ENCODE measurements at places on chromosomes 13 and 19.

DNA sequence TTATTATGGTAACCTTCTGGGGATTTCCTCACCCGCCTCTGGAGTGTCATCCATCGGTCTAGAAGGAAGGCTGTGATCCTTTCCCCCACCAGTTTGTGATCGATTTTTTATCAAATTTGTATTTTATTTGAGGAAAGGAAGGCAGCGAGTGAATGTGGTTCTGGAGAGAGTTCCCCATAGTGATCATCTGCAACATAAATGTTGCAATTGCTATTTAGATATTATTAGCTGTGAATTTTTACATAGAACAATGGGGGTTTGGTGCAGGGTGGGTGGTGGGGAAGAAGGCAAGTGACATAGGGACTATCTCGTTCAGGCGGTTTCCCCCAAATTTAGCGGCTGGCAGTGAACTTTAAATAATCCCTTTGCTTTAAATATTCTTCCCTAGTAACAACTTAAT, 1.2 kb downstream of the CDK8 start:
- DNase-seq = no peak

DNA sequence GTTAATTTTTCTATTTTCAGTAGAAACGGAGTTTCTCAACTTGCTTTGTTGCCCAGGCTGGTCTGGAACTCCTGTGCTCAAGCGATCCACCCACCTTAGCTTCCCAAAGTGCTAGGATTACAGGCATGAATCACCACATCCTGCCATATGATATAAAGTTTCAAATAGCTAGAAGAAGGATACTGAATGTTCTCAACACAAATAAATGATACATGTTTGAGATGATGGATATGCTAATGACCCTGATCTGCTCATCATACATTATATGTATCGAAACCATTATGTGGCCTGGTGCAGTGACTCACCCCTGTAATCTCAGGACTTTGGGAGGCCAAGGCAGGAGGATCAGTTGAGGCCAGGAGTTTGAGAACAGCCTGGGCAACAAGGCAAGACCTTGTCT, 11.5 kb downstream of the CIB3 start:
- DNase-seq = no peak

GRCh38 chr13:107373551-107373950, 805.6 kb upstream of the ARGLU1 start:
- DNase-seq = peak; percentile 44

- DNase-seq = no peak
Observed at GRCh38 chr13:112943309-112944125, 25.5 kb upstream of the MCF2L start.

GRCh38 chr13:98295371-98295770, 118.3 kb upstream of the RNF113B start:
- no peak for DNase-seq

DNA sequence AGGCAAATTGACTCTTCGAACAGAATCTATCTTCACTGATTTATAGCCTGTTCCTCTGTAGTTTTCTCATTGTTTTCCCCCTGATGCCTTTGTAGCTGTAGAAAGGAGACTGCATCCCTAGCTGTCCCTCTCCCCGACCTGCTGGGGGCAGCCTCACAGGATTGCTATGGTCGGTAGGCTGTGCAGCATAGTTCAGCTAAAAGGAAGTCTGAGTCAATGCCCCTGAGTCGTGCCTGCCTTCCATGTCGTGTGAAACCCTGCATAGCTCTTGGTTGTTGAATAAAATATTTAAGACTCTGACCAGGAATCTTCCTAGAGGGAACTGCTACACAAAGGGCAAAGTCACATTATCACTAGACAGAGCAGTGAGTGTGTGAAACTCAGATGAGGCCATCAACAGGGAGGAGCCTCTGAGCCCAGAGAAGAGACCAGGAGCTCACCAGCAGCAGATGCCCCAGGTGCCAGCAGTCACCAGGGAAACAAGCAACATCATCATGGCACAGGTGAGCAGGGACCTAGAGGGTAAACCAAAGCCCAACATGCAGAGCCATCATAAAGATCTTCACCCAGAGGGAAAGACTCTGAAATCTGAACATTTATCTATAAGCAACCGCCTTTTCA, 108.4 kb upstream of the NBEA start:
- DNase-seq = no peak

DNA sequence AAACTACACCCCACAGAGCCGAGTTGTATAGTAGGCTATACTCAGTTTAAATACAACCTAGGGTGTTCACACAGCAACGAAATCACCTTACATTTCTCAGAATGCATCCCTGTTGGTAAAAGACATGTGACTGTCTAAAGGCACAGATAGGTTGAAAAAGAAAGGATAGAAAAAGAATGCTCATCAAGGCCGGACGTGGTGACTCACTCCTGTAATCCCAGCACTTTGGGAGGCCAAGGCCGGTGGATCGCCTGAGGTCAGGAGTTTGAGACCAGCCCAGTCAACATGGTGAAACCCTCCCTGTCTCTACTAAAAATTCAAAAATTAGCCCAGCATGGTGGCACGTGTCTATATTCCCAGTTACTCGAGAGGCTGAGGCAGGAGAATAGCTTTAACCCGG, 3.8 kb upstream of the IL17D start:
- DNase-seq = no peak

GRCh38 chr19:8695911-8696310, 2.7 kb downstream of the ACTL9 start:
- no peak for DNase-seq

- no peak for DNase-seq
Observed at GRCh38 chr19:10295847-10296591, 6.3 kb downstream of the ICAM5 start.

DNA sequence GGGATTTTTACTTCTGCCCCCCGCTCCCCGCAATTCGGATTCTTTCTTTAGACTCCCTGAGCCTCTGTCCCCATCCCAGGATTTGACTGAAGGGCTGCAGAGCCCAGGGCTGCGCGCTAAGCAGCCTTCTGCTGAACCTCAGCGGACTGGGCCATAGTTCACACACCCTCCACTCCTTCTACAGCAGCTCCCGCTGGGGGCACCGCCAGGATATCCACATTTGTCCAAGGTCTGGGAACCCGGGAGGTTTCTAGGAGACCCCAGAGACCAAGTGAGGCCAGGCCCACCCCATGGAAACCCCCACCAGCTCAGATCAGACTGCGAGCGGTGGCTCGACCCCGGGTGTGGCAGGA, 463.3 kb downstream of the ITGBL1 start:
- no peak for DNase-seq

GRCh38 chr19:54153731-54154326, 5.7 kb downstream of the LENG1 start:
- no peak for DNase-seq

GRCh38 chr13:19961924-19962323, 3.4 kb downstream of the ZMYM2 start:
- no peak for DNase-seq

DNA sequence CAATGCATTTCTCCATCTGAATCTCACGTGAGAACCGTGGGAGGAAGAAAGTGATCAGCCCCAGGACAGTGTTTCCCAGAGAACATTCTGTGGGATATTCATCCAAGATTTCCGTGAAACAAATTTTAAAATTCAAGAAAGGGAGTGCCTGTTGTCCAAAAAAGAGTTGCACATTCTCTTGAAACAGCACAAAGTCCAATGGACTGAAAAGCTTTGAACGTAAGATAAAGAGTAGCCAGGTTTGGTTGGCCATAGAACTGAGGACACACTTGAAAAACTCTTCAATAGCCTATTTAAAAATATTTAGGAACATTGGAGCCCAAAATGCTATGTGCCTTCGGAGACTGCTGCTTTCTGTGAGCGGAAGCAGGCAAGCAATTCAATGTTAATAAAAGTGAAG, 353.9 kb downstream of the MYO16 start:
- DNase-seq = no peak

- no peak for DNase-seq
Observed at GRCh38 chr13:60619461-60619860, 222.4 kb downstream of the TDRD3 start.

DNA sequence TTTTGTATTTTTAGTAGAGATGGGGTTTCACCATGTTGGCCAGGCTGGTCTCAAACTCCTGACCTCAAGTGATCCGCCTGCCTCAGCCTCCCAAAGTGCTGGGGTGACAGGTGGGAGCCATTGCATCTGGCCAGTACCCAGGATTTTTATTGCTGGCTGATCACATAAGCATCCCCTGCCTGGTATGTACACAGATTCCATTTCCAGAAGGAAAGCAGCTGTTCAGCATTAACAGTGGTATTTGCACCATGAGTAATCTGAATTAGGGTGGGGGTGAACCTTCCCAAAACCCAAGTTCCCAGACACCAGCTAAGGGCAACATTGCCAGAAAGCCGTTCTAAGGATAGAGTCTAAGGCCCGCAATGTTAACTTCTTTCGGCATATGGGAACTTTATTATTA, 7.3 kb downstream of the ZNF555 start:
- DNase-seq = peak; percentile 37

GRCh38 chr19:8592231-8593009, 15.2 kb upstream of the MYO1F start:
- DNase-seq = no peak

GRCh38 chr13:31945202-31945961, 86.2 kb upstream of the FRY start:
- peak; percentile 64 for DNase-seq

- DNase-seq = no peak
Observed at GRCh38 chr13:94031609-94032008, 447.9 kb downstream of the DCT start.

GRCh38 chr13:95797016-95797415, 120.1 kb downstream of the DNAJC3 start:
- DNase-seq = no peak

DNA sequence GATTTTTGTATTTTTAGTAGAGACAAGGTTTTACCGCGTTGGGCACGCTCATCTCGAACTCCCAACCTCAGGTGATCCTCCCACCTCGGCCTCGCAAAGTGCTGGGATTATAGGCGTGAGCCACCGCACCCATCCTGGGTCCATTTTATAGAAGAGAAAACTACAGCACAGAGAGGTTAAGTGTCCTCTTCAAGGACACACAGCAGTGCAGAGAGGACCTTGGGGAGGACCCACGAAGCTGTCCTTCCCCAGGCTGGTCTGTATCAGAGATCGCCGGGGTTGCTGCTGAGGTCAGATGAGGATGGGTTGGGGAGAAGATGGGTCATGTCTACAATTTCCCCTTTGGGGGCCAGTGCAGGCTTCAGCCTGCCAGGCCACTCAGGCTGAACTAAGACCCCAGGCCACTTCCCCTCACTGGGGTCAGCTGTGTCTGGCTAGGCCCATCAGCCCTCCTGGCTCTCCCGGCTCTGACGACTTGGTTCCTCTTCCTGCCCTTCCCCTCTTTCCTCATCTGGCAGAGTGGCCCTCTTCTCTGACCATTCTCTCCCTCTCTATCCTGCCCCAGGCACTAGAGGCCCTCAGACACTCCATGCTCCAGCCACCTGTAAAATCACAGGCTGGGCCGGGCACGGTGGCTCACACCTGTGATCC, 9.6 kb downstream of the MYO1F start:
- DNase-seq = no peak

GRCh38 chr19:8477889-8478288, 24.6 kb downstream of the PRAM1 start:
- DNase-seq = no peak

DNA sequence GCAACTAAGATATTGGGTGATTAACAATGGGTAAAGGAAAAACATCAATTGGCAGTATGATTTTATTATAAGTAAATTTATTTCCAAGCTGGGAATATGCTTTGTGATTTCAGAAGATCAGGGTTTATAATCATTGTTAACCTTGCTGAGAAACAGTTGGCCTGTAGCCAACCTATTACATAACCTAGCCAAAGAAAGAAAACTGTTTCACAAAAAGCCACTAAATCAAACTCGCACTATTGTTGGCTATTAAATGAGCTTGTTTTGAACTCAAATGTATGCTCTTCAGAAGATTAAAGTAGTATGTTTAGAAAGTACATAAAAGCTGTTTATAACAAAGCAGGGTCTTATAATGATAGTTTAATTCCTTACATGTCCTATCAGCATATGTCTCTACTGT, 151.7 kb downstream of the LHFPL6 start:
- DNase-seq = no peak

DNA sequence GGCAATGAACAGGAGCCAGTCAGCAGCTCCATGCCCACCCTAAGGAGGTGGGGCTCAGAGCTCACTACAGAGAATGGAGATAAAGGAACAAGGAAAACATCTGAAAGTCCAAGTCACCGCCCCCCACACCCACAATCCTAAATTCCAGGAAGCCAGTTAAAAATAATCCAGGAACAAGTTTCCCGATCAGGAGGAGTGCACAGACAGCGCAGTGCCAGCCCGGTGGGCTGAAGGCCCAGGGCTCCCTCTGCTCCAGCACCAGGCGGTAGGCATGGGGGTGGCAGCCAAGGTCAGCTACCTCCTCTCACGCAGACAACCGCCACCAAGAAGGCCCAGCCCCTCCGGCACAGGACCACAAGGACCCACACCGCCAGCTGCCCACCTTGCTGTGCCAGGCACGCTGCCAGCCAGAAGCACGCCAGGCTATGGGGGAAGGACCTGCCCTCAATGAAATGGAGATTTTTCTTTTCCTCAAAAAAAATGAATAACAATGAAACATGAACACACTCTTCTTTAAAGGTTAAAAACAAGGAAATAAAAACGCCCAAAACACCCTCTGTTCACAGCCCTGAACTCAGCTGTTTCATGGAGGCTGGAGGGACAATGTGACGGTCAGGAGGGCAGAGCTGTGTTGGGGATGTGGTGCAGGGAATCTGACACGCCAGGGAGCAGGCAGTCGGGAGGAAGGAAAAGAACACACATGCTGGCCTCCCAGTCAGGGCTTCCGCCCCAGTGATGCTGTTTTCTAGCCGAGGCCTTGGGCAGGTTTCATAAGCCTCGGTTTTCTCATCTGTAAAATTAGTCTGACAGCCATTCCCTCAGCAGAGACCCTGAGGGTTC, 11.0 kb downstream of the STK24 start:
- no peak for DNase-seq

- no peak for DNase-seq
Observed at GRCh38 chr13:90427322-90428272, 919.9 kb upstream of the MIR17HG start.

- no peak for DNase-seq
Observed at GRCh38 chr13:83274679-83275078, 607.6 kb downstream of the SLITRK1 start.

DNA sequence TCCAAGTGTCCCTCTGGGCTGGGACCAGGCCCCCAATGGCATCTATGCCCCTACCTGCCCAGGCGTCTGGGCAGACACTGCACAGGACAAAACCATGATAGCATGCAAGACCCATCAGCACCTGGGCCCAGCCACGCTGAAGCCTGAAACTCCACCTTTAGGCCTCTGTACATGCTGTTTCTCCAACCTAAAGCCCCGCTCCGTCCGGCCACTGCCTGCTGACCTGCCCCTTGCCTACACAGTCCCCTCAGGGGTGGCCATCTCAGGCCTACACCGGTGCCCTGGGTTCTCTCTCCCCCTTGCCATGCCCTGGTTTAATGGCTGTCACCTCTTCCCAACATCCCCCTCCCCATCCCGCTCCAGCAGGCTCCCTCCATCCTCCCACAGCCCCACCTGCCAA, 15.3 kb downstream of the GJA3 start:
- no peak for DNase-seq

DNA sequence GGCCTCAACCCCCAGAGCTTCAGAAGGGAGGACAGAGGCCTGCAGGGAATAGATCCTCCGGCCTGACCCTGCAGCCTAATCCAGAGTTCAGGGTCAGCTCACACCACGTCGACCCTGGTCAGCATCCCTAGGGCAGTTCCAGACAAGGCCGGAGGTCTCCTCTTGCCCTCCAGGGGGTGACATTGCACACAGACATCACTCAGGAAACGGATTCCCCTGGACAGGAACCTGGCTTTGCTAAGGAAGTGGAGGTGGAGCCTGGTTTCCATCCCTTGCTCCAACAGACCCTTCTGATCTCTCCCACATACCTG, 969 bp upstream of the CEACAM5 start:
- DNase-seq = no peak

GRCh38 chr13:33089311-33089710, 73.1 kb downstream of the KL start:
- DNase-seq = no peak

GRCh38 chr13:109024611-109025010, 395.2 kb downstream of the MYO16 start:
- no peak for DNase-seq

All from GM04503 (cell line).